H9 (cell line): ENCODE measurements at places on chromosomes 4 and X.

GRCh38 chrX:116317409-116317808 lies 119.0 kb upstream of the SLC6A14 start:
- H3K36me3 ChIP-seq, result no peaks in the 10 kb centered on the region
- H3K27ac ChIP-seq, result no peak overlapping the region
- no peak overlapping the region for H3K4me3 ChIP-seq
- H3K4me1 ChIP-seq, result no peaks in the 10 kb centered on the region; the same call in 1 of the 2 replicates
- no peaks in the 10 kb centered on the region for H3K27me3 ChIP-seq

DNA sequence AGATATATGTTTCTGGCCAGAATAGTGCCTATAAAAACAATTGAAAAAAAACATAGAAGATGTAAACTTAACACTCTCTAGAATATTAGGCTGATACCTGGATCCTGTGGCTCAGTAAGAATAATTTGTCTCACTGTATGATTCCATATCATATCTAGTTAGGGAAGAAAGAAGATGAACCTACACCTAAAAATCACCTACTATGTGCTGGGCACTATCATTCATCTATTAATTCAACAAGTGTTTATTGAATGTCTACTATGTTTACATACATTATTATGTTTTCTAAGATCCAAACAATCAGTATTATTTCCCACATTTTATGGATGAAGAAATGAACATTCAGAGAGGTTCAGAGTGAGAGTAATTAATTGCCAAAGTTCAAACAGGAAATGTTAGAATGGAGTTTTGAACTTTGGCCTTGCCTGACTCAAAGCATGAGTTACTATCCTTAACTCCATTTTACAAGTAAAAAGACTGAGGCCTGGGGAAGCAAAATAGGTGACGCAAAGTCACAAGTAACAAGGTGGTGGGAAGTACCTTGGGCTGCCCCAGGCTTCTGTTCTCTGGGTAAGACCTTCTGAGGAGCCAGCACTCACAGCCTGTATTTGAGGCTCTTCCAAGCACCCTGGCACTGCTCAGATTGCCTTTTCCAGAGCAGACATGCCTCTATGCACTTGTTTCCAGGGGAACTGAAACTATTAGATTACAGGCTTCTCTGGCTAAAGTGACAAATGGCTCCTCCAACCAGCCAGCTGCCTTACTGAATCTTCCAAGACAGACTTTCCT lies 111.1 kb upstream of the ACSL4 start:
- no peak for DNase-seq
- H3K27ac ChIP-seq, result no peak overlapping the region
- no peak overlapping the region for H3K4me3 ChIP-seq
- H3K4me1 ChIP-seq, result peaks cover 4% of the 10 kb centered on the region; the same call in 1 of the 2 replicates
- no peaks in the 10 kb centered on the region for H3K36me3 ChIP-seq

- H3K36me3 ChIP-seq, result no peaks in the 10 kb centered on the region
- no peak overlapping the region for H3K4me3 ChIP-seq
- H3K4me1 ChIP-seq, result peaks cover 5% of the 10 kb centered on the region; the same call in 1 of the 2 replicates
- no peak for DNase-seq
Observed at GRCh38 chrX:9282325-9282724, 182.5 kb upstream of the TBL1X start.

GRCh38 chr4:114264877-114265291 lies 285.4 kb upstream of the ARSJ start:
- no peak overlapping the region for H3K27ac ChIP-seq
- no peaks in the 10 kb centered on the region for H3K4me1 ChIP-seq
- no peaks in the 10 kb centered on the region for H3K36me3 ChIP-seq

GRCh38 chrX:119502727-119503483 lies 34.7 kb downstream of the SLC25A5 start:
- peak; percentile 32 for DNase-seq
- H3K27ac ChIP-seq, result no peak overlapping the region
- H3K4me3 ChIP-seq, result no peak overlapping the region
- peaks cover 7% of the 10 kb centered on the region for H3K36me3 ChIP-seq
- H3K4me1 ChIP-seq, result no peaks in the 10 kb centered on the region

GRCh38 chr4:145533961-145534360 lies 52.3 kb downstream of the SMAD1 start:
- H3K27me3 ChIP-seq, result no peaks in the 10 kb centered on the region
- H3K27ac ChIP-seq, result no peak overlapping the region
- H3K36me3 ChIP-seq, result no peaks in the 10 kb centered on the region
- no peak for DNase-seq

DNA sequence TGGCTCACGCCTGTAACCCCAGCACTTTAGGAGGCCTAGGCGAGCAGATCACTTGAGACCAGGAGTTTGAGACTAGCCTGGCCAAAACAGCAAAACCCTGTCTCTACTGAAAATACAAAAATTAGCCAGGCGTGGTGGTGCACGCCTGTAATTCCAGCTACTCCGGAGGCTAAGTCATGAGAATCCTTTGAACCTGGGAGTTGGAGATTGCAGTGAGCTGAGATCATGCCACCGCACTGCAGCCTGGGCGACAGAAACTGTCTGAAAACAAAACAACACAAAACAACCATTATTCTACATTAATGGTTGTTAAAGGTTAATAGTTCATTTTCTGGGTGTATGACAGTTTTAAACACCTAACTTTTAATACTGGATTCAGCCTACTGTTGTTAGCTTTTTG lies 1.6 kb upstream of the SMARCA5 start:
- H3K36me3 ChIP-seq, result peaks cover 2% of the 10 kb centered on the region; the same call in 2 of the 3 replicates
- DNase-seq, result no peak
- no peaks in the 10 kb centered on the region for H3K27me3 ChIP-seq
- H3K4me1 ChIP-seq, result no peaks in the 10 kb centered on the region

GRCh38 chrX:16843208-16843909 lies 26.8 kb downstream of the RBBP7 start:
- DNase-seq, result no peak
- H3K27ac ChIP-seq, result peak overlapping the region; percentile 23
- no peaks in the 10 kb centered on the region for H3K27me3 ChIP-seq
- peaks cover 7% of the 10 kb centered on the region; the same call in 1 of the 2 replicates for H3K4me1 ChIP-seq
- H3K4me3 ChIP-seq, result peak overlapping the region; percentile 40; the same call in 2 of the 3 replicates

GRCh38 chr4:53919535-53919934 lies 144.9 kb downstream of the CHIC2 start:
- no peak for DNase-seq
- H3K4me1 ChIP-seq, result peaks cover 4% of the 10 kb centered on the region; the same call in 1 of the 2 replicates
- no peak overlapping the region; the same call in 2 of the 3 replicates for H3K4me3 ChIP-seq
- no peak overlapping the region for H3K27ac ChIP-seq
